ENCODE measurements at places on chromosomes 1 and 21.

DNA sequence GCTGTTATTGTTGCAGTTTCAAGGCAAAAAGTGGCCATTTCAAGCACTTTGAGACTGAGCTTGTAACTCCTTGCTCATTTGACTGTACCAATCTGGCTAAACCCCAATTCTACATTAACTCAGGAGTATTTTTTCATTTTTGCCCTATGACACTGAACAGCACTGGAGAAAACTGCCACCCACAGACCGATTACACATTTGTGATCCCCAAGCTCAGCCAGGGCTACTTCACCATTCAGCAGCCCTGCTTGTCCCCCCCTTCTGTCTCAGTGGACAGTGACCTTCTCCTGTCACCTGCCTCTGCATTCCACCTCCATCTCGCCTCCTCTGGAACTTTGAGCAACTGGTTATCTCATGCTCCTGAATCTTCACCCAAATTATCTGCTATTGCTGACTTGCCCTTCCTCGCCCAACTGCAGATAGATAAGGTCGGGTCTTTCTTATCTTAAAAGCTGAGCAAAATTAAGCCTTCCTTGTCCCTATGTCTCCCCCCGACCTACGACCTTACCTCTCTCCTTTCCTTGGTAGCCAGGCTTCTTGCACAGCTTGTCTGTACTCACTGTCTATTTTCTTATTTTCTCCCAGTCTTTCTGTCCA is 25.3 kb downstream of the SPATA46 start:
- DNase-seq: no peak

- peak; percentile 81 for DNase-seq
Measured at GRCh38 chr1:198919667-198920398, 281.0 kb downstream of the PTPRC start.

DNA sequence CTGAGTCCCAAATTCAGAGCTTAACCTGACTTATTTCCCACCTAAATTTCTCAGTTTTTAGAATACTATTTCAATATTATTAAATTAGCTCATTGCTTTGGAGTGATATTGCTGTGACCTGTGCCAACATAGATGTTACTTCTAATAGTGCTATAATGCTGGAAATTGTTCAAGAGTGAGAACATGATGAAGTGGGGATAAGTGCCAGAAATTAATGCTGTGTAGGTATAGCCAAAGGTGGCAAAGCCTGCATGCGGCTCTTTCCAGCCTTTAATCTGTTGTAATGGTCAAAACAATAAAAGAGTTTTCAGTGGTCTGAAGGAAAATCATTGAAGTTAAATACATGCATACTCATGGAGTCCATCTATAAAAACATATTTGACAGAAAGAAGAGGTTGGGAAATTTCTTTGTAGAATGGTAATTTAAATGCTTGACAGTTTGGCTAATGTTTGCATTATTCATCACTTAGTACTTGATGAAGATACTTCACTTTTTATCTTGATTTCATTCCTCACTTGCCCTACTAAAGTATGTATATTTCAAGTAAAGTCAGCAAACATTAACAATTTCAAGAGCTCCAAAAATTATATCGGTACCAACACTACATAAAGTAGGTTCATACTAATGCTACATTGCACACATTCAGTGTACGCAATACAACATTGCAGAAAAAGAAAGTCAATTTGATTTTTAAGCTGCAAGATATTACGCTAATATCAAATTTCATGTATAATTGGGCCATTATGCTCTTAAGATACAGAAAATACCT is 82.1 kb downstream of the OLFM3 start:
- no peak for DNase-seq

- DNase-seq: no peak
Measured at GRCh38 chr1:63909526-63909925, 135.7 kb downstream of the ROR1 start.

- DNase-seq: no peak
Measured at GRCh38 chr21:16071761-16072160, 342.0 kb downstream of the USP25 start.

DNA sequence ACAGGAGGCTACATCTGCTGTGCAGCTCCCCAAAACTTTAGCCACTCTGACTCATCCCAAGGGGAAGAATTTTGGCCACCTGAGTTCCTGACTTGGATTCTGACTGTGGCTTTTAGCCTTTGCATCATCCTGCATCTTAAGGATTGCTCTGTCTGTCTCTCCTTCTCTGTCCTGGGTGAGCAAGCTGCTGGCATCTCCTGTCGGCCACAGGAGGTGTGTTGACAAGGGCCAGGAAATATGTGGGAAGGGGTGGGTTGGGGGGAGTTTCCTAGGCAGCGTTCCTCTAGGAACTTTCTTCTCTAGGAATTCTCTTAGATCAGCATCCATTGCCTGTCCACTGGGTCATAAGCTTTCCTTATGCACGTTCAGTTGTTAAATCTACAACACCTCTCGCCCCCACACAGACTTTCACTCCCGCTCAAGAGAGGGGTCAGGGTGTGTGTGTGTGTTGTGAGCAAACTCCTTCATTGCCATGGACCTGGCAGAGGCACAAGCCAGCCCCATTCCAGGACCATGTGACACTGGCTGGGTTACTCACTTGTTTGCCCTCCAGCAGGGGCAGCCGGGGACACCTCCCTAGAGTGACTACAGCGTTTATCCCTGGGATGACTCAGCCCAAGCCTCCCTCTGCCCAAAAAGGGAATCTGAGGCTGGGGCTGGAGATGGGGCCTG is 145.0 kb upstream of the DUSP10 start:
- no peak for DNase-seq

GRCh38 chr1:147924813-147925212 is 3.4 kb upstream of the GPR89B start:
- peak; percentile 39 for DNase-seq

DNA sequence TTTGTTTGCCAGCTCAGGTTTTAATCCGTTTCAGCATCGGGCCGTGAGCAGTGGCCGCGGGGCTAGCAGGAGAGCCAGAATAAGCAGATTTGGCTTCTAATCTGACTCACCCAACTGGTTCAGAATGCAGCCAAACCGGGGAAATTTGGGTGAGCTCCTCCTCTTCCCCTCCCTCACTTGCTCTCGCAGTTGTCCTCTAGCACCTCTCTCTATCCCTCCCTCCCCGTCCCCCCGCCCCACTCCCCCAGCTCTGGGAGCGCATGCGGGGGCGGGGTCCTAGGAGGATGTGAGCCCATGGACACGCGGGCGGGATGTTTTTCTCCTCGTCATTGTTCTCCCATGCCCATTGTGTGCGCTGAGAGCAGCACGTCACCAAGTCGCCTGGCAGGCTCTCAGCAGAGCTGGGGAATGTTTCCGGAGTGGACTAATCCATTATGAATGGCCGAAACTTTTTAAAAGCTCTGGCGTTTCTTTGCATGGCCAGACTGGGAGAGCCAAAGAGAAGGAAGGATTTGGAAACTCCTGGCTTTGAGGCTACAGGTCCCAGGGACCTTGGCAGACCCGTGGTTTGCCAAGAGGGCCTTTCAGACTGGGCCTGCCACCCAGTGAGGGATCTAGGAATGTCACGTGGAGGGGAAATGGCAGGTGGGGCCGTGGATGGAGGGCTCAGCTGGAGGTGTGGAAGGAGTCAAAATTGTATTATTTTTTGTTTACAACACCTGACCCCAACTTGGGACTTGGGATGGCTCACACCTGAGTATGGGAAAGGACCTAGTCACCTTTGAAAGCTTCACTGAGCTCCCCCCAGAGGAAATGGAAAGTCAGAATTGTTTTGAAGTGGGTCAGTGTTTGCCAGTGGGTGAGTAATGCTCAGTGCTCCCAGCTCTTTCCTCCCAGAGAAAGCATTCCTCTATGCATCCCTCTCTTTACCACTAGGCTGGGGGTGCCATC is 39.2 kb downstream of the CDK18 start:
- DNase-seq: peak; percentile 66

- no peak for DNase-seq
Measured at GRCh38 chr1:55323760-55324159, 108.6 kb upstream of the USP24 start.

DNA sequence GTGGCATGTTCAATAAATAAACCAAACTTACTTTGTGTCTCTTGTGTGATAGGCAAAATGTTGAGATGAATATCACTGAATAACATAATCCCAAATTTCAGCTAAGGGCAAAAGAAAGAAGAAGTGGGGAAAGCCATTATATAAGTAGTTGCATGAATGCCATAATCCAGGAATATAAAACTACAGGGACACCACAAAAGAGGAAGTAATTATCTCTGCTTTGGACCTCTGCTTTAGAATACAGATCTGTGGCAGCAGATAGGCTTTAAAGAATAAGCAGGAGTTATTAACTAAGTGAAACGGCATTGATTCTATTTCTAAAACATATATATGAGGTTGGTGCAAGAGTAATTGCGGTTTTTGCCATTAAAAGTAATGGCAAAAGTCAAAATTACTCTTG is 288.5 kb upstream of the SNX7 start:
- no peak for DNase-seq

DNA sequence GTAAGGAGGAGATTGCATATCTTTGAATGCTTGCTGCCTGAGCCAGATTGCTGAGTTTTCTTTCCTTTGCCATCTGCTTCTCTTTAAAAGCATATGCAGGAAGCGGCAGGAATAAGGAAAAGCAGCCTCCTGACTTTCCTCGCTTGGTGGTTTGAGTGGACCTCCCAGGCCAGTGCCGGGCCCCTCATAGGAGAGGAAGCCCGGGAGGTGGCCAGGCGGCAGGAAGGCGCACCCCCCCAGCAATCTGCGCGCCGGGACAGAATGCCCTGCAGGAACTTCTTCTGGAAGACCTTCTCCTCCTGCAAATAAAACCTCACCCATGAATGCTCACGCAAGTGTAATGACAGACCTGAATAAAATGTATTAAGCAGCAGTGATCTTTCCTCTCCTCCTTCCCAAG is 1.5 kb downstream of the CORT start:
- DNase-seq: no peak

DNA sequence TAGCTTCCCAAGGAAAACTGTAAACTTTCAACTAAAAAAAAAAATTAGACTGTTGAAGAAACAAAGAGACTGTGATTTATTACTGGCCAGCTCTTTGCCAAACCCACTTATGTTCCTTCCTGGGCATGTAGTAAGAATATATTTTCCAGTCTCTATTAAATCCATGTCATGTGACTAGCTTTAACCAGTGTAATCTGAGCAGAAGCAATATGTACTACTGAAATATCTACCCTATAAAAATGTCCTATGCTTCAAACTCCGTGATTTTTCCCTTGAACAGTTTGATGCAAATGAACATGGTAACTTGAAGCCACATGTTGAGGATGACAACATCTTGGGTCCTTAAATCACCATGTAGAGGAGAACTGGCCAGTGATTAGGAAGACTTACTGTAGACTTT is 144.5 kb downstream of the NTMT2 start:
- DNase-seq: no peak

DNA sequence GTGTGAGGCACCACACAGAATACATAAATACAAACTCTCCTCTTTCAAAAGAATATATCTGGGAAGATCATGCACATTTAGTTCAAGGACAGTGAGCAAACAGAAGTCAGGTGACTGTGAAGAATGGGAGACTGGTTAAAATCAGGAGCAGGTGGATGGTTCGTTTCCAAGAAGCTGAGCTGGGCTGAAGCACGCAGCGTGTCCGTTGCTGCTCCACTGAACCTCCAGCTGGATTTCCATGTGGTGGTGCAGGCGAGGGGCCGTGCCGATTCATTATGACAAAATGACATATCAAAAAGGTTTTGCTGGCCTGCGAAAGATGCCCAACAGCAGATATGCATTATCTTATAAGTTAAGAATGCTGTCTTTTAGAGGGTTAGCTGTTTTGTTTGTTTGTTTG is 66.0 kb downstream of the OLIG1 start:
- DNase-seq: no peak

DNA sequence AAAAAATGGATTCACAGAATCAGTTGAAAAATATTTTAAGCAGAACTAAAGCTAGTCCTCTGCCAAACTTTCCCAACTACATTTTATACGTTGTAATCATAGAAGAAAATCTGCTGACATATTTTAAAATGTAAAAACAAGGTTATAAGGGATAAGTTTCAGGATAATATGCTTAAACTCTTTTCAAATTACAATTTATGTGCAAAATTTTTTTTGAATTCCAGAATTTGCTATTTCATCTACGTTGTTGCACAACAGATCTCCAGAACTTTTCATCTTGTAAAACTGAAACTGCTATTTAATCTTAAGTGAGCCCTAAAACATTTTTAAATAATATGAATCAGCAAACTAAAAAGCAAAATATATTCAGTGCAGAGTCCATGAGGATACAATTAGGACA is 5.9 kb downstream of the EDEM3 start:
- DNase-seq: no peak

GRCh38 chr1:119674111-119674526 is 26.1 kb upstream of the ZNF697 start:
- DNase-seq: no peak

GRCh38 chr21:44589094-44589493 is 3.2 kb downstream of the KRTAP10-6 start:
- no peak for DNase-seq

DNA sequence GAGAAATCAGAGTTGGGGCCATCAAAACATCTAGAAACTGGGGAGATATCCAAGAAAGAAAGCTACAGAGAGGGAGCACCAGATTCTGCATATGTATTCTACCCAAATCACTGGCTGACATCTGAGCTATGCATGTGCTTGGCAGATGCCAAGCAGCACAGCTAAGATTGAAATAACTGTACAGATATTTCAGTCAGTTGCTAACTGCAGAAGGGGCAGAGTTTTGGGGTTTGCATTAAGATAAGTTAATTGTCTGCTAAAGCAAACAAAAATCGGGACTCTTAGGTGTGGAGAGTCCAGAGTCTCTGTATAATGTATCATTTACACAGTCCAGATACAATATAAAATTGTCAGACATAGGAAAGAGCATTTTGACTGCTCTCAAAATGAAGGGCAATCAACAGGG is 437.1 kb downstream of the PTBP2 start:
- no peak for DNase-seq

GRCh38 chr1:204709960-204710912 is 24.7 kb upstream of the LRRN2 start:
- DNase-seq: no peak

- DNase-seq: no peak
Measured at GRCh38 chr1:59107516-59107915, 189.4 kb upstream of the FGGY start.

DNA sequence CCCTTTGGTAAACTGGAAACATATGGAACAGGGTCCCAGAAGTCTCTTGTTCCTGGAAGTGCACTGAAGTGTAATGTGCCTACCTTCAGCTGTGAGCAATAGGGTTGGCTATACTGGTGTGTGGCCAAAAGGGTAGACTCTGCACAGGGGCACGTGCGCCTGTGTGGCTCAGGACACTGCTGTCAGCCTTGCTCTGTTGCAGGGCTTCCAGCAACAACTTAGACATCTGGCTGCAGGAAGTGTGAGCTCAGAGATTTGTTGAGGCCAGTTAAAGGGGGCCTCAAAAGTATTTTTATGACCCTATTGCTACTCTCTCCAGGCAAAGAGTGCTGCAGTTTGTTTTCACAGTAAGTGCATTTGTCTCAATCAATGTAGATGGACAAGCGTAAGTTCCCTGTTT is 7.5 kb downstream of the CTPS1 start:
- DNase-seq: no peak

DNA sequence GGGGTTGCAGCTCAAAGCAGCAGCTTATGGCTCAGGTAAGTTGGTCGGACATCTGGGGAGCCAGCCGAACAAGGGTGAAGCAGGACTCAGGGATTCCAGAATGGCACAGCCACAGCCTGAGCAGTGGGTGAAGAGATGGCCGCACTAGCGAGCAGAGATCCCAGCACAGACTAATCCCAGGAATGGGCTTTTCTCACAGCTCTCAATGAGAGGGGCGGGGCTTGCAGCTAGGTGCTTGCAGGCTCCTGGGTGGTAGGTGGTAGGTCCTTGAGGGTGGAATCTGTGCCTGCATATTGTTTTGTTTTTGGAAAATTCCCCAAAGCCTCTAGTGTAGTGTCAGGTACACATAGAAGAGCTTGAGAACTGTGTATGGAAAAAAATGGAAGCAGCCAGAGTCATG is 9.0 kb downstream of the KIAA0040 start:
- no peak for DNase-seq

Data from activated CD4-positive, alpha-beta T cell treated with anti-CD3 and anti-CD28 coated beads, Interleukin-10, Interleukin-2, amounts not matched to agents 100 ng/mL and 50 ng/mL, durations not matched to agents 16 hours and 8 hours (primary cell).